ENCODE measurements at places on chromosomes 1 and 21.

- peak; percentile 74 for DNase-seq
Measured at GRCh38 chr1:2240270-2241156, 12.4 kb downstream of the SKI start.

DNA sequence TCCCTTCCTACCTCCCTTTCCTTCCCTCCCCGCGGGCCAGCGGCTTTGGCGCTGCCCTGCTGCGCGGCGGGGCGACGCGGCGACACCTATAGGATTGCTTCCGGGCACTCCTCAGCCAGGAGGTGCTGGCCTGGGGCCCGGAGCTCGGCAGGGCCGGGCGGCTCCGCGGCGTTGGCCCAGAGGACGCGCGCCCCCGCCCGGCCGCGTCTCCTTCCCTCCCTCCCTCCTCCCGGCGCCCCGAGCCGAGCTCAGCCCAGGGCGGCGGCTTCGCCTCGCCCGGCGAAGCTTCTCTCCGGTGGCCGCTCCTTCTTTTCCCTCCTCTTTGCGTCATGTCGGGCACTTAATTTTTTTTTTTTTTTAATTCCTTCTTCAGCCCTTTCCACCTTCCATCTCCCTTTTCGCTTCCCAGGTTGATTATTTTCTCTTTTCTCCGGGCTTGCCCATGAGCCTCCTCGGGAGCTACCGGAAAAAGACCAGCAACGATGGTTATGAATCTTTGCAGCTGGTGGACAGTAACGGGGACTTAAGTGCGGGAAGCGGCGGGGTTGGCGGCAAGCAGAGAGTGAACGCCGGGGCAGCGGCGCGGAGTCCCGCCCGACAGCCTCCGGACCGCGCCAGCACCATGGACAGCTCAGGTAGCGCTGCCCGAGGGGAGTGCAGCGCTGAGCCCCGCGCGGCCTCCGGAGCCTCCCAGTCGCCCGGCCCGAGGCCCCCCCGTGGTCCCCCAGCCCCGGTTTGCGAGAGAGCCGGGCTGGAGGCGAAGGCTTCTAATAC lies at the start of gene DNAJC6:
TSS of gene DNAJC6 (plus strand) at position 240 of the 774 bp plus-strand sequence. CDS start at position 443, 203 bp downstream.
- DNase-seq: peak; percentile 43

GRCh38 chr1:87968197-87968955 lies 639.7 kb downstream of the LMO4 start:
- no peak for DNase-seq

DNA sequence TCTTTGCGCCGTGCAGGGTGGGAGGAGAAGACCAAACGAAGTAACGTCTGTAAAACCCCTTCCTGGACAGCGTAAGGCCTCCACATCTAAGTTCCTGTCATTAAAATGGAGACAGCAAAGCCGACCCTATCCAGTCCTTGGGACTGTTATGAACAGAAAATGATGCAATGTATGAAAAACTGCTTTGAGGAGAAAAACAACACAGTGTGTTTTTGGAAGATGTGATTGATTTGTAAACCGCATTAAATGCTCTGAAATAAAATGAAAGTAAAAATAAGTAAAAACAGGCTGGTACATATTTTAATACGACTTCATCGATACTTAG lies 827 bp upstream of the URB1 start:
- DNase-seq: peak; percentile 65

- no peak for DNase-seq
Measured at GRCh38 chr21:36730291-36731281, 31.7 kb downstream of the SIM2 start.

- no peak for DNase-seq
Measured at GRCh38 chr1:54624466-54625464, 1.4 kb upstream of the FAM151A start.

DNA sequence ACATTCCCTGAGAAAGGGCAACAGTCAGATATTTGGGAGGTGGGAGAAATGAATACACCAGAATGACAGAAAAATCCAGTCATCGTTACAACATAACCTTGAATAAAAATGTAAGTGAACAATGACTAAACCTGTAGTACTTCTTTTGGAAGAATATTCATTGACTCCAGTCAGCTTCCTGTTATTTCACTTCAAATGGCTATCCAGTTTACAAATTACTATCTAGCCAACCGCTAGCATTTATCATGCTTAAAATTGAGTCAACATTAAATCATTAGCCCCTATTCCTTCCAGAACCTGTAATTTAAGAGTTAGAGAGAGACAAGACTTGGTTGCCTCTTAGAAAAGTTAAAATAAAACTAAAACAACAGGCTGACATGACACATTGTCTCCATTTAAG lies 33.6 kb downstream of the WLS start:
- DNase-seq: no peak

DNA sequence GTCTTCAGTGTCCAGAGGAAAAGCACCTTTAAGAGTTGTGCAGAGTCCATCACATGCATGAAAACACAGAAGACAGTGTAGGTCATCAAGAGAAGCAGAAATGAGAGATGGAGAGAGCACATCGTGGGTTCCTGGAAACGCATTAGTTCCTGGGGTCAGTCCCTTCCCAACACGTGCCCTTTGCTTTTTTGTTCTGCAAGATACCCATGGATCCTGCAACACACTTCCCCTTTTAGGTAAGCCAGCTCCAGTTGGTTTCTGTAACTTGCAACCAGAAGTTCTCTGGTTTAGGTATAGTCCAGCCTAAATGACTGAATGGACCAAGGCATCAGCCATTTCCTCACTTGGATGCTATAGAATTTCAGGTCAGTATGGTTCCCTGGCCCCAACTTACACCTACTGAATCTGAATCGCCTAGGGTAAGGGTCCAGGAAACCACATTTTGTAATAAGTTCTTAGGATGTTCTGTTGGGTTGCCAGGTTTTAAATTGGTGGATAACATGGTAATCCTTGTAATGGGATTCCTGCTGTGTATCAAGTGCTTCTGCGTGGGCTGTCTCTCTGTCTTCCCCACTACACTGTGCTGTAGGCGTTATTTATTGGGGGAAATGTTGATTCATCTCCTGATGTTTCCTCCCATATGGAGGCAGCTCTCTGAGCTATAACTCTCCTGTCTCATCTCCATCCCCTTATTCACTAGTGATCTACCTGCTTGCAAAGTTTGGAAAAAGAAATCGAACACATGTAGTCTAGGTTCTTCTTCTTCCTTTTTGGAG lies 230.6 kb downstream of the TNR start:
- DNase-seq: peak; percentile 2

DNA sequence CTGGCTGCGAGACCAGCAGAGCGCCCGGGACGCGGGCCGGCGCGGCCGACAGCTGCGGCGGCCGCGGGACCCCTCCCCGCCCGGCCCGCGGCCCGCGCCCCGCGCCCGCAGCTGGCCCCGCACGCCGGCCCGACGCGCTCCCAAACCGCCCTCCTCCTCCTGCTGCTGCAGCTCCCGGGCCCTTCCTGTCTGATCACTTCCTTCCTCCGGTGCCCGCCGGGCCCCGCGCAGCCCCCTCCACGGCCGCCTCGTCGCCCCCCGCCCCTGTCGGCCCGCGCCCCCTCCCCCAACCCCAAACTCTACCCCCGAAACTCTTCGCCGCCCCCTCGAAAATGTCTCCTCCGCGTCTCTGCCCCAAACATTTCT lies 594 bp downstream of the LUZP1 start:
- DNase-seq: peak; percentile 46

DNA sequence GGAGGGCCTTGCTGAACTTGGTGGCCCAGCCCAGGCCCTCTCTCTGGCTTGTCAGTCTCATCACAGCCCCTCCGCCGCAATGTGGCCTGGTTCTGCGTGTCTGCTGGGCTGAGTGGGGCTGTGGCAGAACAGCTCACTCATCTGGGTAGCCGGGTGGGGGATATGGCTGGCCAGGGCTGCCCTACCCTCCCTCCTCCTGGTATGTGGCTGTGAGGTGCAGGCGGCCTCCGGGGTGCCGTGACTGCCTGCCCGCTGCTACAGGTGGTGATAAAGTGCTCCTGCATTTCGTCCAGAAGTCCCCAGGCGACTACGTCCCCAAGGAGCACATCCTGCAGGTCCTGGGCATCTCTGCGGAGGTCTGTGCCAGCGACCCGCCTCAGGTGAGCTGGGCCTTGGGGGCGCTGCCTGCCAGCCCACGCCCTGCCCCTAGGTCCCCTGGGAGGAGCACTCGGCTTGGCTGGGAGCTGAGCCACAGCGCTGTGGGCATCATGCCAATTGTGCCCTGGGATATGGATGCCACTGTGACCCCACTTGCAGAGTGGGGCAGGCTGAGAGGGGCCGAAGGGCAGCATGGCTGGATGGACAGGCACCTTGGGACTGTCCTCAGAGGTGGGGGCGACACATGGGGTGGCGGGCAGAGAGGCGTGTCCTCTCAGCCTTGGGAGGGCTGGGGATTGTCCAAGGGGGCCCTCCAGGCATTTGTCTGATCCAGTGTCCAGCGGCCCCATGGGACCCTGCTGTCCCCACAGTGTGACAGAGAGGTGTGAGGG lies 2.3 kb downstream of the PRXL2B start:
- no peak for DNase-seq

DNA sequence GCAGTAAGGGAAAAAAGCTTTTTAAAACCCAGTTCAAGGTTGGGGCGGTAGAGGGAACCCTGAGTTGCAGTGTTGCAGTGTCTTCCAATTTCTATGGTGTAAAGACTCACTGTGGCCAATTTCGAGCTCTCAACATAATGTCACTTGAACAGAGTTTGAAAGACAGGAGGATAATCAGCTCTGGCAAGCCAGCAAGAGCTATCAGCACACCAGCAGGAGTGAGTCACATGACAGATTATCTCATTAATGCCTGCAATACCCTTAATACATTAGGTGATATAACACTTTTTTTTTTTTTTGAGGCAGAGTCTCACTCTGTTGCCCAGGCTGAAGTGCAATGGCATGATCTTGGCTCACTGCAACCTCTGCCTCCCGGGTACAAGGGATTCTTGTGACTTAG lies 22.8 kb downstream of the SLC9C2 start:
- DNase-seq: no peak

DNA sequence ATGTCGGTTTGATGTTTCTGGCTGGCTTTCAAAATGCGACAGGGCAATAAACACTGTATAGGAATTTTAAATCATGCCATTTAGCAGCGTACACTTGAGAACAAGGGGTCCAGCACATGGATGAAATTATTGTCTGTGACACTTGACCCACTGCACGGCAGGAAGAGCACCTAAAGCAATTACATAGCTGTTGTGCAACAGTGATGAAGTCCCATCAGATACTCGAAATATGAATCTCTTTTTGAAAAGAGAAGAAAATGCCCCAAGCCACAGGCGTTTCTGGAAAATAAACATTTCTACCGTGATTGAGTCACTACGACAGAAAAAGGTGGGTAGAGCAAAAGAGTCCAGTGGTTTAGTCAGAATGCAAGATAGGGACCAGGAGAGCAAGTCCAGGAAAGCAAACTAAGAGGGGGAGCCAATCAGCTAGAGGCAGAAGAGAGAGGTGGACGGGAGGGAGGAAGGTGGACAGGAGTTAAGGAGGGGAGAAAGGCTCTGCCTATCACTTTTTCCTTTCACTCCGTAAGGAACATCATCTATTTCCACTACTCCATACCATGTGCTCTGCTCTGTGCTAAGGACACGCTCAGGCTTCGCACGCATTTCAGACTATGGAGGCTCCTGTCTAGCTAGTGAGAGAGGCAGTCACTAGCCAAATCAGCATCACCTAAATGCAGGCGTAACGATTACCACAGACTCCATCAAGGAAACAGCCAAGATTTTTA lies 6.4 kb downstream of the DSCAM start:
- DNase-seq: no peak

Data from Kasumi-1 (cell line).